ENCODE measurements at places on chromosomes 5 and 9. TPM values are rescaled to one million over a fixed set of nuclear protein-coding genes. Genes with fewer than 3 reads are reported as not detected.

The KIF4B gene
- polyA plus RNA-seq: not detected

The LVRN gene
- 0.22 TPM for polyA plus RNA-seq

The IFNA2 gene
- polyA plus RNA-seq: not detected

The SLC34A3 gene
- polyA plus RNA-seq: not detected

The CATSPER3 gene
- polyA plus RNA-seq: 0.22 TPM

- no peak for DNase-seq
Measured at GRCh38 chr5:83472213-83472507, 616 bp downstream of the VCAN start.

GRCh38 chr5:1720396-1721110 lies 79.1 kb downstream of the MRPL36 start:
- no peak for DNase-seq
